Glomerular endothelial cell (primary cell): ENCODE measurements at places on chromosomes 11 and 22.

GRCh38 chr11:65321828-65322485 lies 7.3 kb downstream of the CDC42EP2 start:
- DNase-seq = no peak

DNA sequence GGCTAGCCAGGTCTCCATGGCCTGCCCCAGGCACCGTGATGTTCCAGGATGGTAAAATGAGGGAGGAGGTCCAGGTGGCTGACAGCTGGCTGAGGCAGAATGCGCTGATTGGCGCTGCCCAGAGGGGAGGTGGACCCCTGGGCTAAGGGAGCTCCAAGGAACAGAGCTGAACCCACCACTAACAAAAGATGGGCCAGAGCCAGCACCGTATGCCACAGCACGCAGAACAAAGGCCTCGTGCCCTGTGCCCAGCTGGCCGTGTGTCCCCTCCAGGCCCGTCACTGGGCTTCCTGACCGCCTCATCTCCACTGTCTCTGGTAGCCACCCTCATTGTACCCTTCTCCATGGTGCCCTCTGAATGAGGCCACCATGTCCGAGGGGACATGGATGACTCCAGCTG lies 19.6 kb upstream of the PRODH start:
- no peak for DNase-seq

GRCh38 chr11:121715405-121715804 lies 262.6 kb upstream of the SORL1-AS1 start:
- DNase-seq = no peak

- DNase-seq = no peak
These were observed 29.8 kb downstream of the NECTIN1 start for GRCh38 chr11:119699227-119699626.

DNA sequence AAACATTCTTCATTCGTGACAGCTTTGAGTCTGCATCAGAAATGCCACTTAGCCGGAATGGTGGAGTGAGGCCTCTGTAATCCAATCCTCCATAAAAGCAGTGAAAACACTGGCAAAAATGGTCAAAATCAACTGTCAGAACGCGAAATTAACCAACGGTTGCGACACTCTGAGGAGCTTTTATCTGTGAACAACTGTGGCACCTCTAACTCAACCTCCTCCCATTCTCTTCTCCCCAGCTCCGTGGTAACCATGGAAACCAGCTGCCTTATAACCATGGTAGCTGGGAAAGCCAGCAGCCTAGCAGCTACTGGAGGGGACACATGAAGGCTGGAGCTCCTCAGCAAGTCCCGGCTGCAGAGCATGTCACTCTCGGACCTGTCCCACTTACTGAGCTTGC lies 20.3 kb downstream of the AP2A2 start:
- no peak for DNase-seq

- DNase-seq = no peak
These were observed 19.9 kb upstream of the CLDN5 start for GRCh38 chr22:19543970-19544708.

GRCh38 chr11:82047200-82047599 lies 686.5 kb downstream of the FAM181B start:
- no peak for DNase-seq

- no peak for DNase-seq
These were observed 18.0 kb upstream of the EIF3D start for GRCh38 chr22:36546932-36547331.

DNA sequence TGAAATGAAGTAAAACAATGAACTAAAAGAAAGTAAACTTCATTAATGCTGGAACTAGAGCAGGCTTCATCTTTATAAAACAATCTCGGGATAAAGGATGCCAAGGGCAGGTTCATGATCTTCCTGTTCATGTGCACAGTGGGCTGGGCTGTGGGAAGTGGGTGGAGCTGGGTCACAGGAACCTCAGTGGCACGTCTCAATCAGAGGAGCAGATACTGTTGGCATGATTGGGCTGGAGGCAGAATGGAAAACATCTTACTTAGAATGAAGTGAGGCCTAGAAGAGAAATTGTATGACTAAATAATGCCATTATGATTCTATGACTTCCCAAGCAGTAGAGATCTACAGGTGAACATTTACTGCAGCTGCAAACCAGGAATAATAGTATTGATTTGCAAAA lies 45.4 kb upstream of the CALCB start:
- no peak for DNase-seq

GRCh38 chr11:125192717-125193415 lies 28.3 kb downstream of the PKNOX2 start:
- DNase-seq = no peak

GRCh38 chr11:41003339-41004282 lies 455.8 kb downstream of the LRRC4C start:
- no peak for DNase-seq

DNA sequence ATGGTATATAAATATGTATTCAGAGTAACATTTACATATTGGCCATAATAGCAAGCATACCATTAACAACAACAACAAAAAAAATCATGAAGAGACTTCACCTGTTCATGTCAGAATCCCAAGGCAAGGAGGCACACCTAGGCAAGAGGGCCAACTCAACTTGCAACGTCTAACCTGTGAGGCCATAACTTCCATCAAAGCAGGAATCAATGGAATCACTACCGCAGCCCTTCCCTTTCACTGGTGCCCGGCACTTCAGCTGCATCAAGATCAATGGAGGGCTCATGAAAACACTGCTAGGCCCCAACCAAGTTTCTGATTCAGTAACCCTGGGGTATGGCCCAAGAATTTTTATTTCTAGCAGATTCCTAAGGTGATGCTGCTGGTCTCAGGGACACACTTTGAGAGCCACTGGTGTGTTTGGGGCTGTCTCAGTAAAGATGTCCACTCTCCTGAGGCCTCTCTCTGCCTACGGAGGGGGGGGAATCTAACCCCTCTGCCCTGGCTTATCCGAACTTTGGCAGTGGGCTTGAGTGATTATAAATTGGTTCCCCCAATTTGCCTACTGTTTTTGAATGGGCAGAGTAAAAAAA lies 8.0 kb downstream of the ZFTA start:
- no peak for DNase-seq

DNA sequence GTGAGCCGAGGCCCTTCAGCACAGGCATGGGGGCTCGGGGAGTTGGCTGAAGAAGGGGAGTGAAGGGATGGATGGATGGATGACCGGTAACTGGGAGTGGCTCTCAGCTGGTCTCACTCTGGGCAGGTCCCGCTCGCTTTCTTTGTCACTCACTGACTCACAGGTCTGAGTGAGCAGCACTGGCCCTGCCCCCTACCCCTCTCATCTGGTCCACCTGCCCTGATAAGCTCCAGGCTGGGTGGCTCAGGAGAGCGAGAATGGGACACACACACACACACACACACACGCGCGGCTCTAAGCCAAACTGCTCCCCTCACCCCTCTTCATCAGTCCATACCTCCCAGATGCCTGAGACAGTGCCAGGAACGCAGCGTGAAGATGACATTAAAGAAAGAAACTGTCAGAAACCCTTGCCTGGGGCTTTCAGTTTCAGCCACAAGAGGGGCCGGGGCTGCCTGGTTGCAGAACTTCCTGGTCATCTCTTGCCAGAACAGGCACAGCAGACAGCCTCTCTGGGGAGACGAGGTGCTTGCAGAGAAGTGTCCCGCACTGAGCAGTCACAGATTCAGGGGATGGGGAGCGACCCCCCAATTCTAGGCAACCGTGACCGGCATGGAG lies 16.5 kb upstream of the SHISAL1 start:
- DNase-seq = no peak

DNA sequence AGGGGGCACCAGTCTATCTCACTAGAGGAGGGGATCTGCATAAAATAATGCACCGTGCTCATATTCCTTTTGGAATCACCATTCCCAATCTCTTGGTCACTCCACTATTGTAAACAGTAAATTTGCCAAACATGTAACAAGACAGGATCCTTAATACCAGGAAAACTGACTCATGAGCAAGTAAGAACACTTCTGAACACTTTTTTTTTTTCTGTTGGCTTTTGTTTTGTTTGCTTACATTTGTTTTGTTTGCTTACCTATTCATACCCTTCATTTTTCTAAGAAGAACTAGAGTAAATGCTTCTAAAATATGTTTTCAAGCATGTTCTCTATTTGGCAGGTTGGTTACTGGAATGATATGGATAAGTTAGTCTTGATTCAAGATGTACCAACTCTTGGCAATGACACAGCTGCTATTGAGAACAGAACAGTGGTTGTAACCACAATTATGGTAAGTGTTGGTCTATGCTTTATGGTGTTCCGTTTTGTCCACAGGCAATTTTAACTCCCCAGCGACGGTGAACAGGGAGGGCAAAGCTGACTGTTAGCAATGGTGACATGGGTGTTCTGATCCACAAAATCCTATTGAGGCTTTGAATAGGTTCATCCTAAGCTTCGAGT lies 111.8 kb downstream of the MSANTD4 start:
- DNase-seq = no peak

GRCh38 chr22:42284643-42285181 lies 14.3 kb upstream of the TCF20 start:
- no peak for DNase-seq

- no peak for DNase-seq
These were observed 44.3 kb downstream of the SCGB1A1 start for GRCh38 chr11:62463121-62463542.

GRCh38 chr11:31449040-31449439 lies 60.4 kb downstream of the IMMP1L start:
- DNase-seq = no peak

GRCh38 chr11:69101115-69101791 lies 52.5 kb downstream of the TPCN2 start:
- no peak for DNase-seq

DNA sequence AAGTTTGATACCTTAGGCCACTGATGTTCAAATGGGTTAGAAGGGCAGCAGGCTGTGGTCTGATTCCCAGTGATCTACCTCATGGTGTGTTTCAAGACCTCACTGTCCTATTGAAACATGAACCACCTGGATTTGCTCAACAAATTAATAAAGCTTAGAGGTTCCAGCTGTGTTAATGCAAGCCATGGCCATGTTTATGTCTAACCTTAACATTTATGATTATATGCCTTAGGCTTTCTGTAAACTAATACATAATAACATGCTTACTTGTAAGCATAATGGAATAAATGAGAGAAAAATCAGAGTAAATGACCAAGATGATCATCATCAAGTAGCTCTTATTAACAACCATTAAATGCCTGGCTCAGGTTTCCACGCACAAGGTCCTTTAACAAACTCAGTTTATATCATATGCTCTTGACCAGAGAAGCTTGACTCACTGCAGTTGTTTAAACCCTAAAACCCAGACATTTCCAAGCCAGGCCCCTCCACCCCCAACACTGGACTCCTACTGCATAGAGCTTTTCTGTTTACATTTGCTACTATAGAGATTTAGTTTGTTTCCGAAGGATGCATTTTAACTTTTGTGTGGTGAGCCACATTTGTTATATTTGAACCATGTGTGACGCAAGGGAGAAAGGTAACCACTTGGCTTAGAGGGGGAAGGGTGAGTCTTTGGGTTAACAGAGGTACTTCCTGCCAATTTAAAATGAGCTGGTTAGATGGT lies 43.7 kb downstream of the KREMEN1 start:
- no peak for DNase-seq

- DNase-seq = no peak
These were observed 6.3 kb downstream of the SLC39A13 start for GRCh38 chr11:47414685-47415070.

DNA sequence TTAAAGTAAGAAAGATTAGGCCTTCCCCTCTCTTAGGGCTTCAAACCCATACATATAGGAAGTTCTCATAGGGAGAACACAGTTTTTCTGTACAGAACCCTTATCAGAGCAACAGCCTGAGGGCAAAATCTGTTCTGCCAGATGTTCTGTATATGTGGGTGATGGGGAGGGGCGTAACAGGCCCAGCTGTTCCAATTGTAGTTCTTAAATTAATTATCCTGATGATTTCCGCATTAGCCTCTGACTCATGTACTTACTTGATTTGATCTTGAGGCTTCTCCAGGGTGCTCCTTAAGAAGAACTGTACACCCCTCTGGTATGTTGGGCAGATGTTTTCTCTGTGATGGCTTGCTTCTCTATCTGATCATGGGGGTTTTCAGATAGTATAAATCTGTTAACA lies 123.1 kb upstream of the C11orf87 start:
- DNase-seq = no peak

DNA sequence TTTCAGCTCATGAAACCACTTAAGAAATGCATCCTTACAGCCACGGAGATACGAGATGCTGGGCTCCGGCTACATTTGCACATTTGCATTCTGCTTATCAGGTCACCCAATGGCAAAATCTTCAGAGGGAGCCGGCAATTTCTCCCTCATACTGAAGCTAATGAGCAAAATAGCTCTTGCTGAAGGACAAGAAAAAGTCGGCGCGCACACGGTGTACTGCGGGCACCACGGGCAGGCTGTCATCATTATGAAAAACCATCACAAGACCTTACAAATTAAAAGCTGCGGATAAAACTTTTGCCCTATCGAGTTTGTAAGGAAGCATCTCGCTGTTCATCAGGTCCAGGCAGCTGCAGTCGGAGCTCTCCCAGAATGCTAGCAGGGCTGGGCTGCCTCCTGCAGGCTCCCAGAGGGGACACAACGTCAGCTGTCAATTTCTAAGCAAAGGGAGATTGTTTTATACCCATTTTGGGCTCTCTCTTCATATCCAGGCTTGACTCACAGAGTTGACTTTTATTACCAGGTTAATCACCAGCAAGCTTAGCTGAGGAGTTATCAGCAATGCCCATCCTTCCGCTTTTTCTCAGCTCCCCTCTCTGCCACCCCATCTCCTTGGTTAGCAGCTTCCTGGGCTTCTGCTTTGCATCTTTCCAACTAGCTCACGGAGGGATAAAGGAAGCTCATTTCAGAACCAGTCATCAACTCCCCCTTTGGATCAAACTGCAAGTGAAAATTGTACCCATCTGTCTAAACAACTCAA lies 375.1 kb downstream of the OPCML start:
- no peak for DNase-seq

DNA sequence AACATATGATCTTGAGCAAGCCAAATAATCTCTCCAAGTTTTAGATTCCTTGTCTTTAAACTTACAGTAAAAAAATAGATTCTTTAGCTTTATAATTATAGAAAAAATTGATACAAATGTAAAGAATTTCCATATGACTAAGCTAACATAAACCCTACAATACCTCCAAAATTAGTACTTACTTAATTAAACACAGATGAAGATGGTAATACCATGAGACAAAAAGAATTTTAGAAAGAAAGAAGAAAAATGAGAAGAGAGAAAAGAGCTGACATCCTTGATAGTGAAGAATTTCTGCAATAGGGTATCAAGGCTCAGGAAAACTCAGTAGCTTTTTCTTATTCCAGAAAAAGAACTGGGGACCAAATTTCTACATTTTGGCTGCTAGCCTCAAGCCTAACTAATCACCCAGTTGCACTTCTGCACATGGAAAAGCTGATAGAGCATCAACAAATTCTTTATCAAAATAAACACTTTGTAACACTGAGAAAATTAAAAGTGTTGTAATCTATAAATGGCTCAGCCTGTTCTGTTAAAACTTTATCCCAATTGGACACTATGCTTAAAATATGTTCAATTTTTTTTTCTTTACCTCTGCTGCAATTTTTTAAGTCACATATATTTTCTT lies 24.7 kb upstream of the SOX6 start:
- DNase-seq = no peak

- DNase-seq = no peak
These were observed 86.1 kb downstream of the APIP start for GRCh38 chr11:34830035-34830434.
